ENCODE measurements at places on chromosomes 2 and 18.

GRCh38 chr2:53265544-53266299 is 501.9 kb upstream of the CHAC2 start:
- H3K27ac ChIP-seq = no peak overlapping the region
- H3K4me1 ChIP-seq = no peaks in the 10 kb centered on the region
- no peak overlapping the region for H3K4me3 ChIP-seq
- no peak for DNase-seq
- H3K36me3 ChIP-seq = no peaks in the 10 kb centered on the region

- no peak overlapping the region for H3K27ac ChIP-seq
- H3K4me3 ChIP-seq = no peak overlapping the region
- H3K36me3 ChIP-seq = no peaks in the 10 kb centered on the region
- no peak for DNase-seq
- H3K27me3 ChIP-seq = no peaks in the 10 kb centered on the region
- H3K4me1 ChIP-seq = no peaks in the 10 kb centered on the region
These were observed 14.5 kb upstream of the LRPPRC start for GRCh38 chr2:44010266-44010665.

- H3K27ac ChIP-seq = no peak overlapping the region
- H3K27me3 ChIP-seq = no peaks in the 10 kb centered on the region
- no peaks in the 10 kb centered on the region for H3K36me3 ChIP-seq
- no peaks in the 10 kb centered on the region for H3K4me1 ChIP-seq
- H3K4me3 ChIP-seq = no peak overlapping the region
- no peak for DNase-seq
These were observed 101.6 kb downstream of the AP1S3 start for GRCh38 chr2:223735659-223736244.

- H3K4me3 ChIP-seq = peak overlapping the region; percentile 46
- no peaks in the 10 kb centered on the region for H3K27me3 ChIP-seq
- DNase-seq = no peak
- H3K27ac ChIP-seq = no peak overlapping the region
- no peaks in the 10 kb centered on the region for H3K36me3 ChIP-seq
These were observed 709 bp downstream of the RAB27B start for GRCh38 chr18:54828986-54829385.

DNA sequence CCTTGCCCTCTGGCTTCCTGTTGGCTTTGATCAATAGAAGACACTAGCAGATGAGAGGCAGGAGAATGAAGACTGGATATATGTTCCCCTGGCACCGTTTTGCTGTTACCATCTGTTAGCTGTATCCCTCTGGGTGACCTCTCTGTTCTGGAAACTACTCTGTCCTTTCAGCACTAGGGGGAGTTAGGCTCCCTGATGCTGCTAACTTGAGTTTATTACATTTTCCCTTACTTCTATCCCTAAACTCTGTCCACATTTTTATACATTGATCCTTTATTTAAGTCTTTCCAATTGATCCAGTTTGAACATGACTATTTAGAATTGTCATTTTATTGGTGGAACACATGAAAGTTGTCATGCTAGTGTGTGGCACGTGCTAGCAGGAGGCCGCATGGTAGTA is 1014.3 kb upstream of the CDH2 start:
- H3K4me3 ChIP-seq = no peak overlapping the region
- H3K27me3 ChIP-seq = no peaks in the 10 kb centered on the region
- H3K36me3 ChIP-seq = no peaks in the 10 kb centered on the region
- DNase-seq = no peak
